Adrenal gland (tissue), 19 donors: ENCODE measurements at places on chromosomes 1 and 21.

DNA sequence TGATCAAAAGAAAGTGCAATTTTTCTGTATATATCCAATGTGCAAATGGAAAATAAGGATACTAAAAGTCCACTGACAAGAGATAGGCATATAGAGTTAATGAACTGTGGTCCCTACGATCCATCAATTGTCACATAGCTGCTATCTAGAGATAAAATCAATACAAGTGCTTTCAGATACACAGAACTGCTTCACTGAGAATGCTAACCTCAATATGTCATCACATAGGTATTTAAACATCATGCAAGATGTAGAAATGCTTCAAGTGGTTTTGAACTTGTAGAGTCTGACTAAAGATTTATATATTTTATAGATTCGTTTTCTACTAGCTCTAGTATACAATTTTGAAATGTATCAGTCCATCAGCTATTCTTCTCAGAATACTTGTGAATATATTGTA, 1604.7 kb downstream of the PLA2G4A start:
- DNase-seq = no peak

DNA sequence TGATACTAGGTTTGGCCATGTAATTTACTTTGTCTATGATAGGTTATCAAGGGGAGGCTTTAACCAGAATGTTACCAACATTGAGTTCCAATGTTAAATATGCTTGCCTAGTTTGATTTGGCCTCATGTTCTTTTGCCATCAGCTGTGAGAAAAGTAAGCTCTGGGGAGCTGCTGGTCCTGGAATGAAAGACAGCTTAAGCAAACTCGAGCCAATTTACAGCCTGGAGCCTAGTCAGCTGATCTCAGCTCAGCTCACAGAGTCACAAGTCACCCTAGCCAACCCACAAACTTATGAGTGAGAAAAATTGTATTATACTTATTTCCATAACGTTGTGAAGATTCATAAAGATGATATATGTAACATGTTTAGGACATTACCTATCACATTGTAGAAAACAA, 426.7 kb downstream of the RWDD3 start:
- DNase-seq = no peak

GRCh38 chr1:36321119-36321951, 2.1 kb downstream of the EVA1B start:
- DNase-seq = peak; percentile 61

GRCh38 chr21:15706696-15707095, 23.1 kb upstream of the USP25 start:
- no peak for DNase-seq

- no peak for DNase-seq
Measured at GRCh38 chr1:52404975-52405338, 555 bp downstream of the PRPF38A start.

DNA sequence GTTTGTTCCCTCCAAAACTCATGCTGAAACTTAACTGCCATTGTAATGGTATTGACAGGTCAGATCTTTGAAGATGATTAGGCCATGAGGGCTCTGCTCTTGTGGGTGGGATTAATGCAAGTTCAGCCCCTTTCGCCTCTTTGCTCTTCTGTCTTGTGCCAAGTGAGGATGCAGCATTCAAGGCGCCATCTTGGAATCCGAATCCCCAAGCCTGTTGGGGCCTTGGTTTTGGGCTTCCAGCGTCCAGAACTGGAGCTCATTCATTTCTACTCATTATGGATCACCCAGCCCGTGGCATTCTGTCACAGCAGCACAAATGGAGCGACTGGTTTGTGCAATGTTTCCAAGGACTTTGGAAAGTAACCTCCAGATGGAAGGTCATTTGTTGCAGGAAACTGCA, 5.6 kb downstream of the TTC34 start:
- no peak for DNase-seq

DNA sequence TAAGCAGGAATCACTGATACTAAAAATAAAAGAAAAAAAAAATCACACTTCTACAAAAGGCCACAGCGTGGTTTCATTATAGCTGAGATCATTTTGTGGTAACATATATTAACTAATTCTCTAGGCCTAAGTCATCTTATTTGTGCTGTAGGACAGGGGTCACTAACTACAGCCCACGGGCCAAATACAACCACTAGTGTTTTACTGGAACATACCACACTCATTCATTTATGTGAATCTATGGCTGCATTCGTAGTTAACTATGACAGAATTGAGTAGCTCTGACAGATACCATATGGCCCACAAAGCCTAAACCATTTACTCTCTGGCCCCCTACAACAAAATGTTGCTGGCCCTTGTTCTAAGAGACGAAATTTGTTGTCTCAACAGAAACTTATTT, 224.4 kb downstream of the VAV3 start:
- DNase-seq = no peak

GRCh38 chr1:210236386-210236839, 3.8 kb downstream of the SERTAD4 start:
- DNase-seq = no peak

GRCh38 chr1:92980732-92981647, 19.7 kb upstream of the DIPK1A start:
- DNase-seq = no peak

DNA sequence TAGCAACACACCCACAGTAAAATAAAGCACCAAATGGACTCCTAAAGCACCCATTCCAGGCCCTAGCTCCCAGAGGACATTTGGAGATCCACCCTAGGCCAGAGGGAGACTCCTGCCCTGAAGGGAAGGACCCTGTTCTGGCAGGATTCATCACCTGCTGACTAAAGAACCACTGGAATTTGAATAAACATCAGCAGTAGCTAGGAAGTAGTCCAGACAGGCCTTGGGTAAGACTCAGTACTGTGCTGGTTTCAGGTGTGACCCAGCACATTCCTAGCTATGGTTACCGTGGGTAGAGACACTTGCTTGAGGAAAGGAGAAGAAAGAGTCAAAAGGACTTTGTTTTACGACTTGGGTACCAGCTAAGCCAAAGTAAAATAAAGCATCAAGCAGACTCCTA, 92.7 kb upstream of the LRRC7 start:
- DNase-seq = no peak

DNA sequence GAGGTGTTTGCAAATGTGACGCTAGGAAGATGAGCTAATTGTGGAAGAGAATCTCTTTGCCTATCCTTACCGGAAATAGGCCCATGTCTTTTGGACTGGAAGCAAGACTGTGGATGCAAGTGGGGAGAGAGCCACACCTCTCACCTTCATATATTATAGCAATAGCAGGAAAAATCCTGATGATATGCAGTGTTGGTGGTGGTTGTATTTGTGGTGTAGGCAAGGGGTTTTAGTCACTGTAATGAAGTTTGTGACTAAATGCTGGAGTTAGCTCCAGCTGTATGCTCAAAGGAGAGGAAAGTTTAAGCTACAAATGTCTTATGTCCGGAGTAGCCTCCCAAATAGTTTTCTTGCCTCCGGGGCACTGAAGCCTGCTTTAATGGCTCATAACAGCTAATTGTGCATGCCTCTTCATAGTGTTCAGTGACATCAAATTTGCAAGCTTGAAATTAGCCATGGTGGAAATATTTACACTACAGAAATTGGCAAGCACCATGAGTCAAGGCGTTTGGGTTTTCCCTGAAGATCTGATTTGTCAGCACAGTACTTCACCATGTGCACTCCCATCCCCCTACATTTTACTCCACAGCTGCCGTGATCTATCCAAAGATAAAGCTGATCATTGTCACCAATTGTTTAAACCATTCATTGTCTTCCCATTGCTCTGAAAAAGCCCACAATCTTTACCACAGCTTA, 102.6 kb upstream of the ZNF644 start:
- no peak for DNase-seq

DNA sequence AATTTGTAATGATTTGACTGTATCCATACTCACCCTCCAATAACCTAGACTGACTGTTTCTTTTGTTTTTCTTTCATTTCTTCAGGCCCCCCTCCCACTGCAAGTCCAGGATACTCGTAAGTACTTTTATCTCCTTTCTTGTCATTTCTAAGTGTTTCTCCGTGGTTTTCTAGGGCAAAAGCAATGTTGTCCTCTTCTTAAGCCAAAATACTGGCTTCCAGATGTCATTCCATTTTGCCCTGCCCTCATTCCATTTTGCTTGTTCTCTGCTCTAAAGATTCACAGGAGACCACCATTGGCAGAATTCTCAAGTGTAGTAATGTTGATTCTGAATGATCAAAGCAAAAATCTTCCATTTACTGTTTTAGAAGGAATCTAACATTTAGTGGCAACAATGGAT, 152.8 kb upstream of the UBE2U start:
- no peak for DNase-seq

- DNase-seq = no peak
Measured at GRCh38 chr1:55276671-55277376, 61.7 kb upstream of the USP24 start.

DNA sequence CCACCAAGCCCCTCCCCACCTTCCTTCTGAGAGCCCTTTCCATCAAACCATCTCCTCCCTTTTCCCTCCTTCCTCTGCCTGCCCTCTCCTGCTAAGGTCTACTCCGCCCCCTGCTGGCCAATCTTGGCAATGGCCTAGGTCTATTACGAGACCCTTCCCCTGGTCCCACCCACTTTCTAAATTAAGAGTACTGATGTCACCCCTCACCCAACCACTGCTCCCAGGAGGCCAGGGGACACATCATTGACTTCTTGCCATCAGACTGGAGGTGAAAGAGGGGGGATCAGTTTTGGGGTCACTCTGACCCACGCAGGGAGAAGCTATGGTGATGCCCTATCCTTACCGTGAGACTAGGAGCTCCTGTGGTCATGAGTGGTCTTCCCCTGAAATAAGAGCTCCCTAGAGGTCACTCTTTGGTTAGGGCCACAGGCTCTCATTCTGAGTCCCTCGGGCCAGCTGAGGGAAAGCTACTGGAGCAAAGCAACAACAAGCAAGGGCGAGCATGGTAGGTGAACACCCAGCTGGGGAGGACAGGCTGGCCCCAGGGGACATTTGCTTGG, 34.6 kb upstream of the S100A7 start:
- DNase-seq = peak; percentile 75

GRCh38 chr1:83901547-83902155, 97.3 kb downstream of the TTLL7 start:
- DNase-seq = no peak

DNA sequence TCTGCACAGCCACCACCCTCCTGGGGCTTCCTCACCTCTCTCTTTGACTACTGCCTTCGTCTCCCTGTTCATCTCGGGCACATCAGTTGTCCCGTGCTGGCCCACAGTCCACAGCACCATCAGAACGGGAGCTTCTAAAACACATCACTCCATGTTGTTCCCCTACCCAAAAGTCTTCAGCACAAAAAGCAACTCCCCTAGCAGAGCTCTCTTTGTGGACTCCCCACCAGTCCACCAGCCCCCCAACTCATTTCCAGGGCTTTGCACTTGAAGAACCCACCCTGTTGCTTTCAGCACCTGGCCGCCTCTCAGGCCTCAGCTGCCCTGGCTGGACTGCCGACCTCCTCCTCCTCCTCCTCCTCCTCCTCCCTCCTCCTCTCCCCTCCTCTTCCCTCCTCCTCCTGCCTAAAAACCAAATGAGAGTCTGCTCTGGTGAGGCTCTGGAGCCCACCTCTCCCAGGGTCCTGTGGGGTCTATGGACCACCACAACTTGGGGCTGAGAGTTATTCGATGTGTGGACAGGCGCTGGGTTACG, 251.2 kb upstream of the VAMP3 start:
- no peak for DNase-seq

DNA sequence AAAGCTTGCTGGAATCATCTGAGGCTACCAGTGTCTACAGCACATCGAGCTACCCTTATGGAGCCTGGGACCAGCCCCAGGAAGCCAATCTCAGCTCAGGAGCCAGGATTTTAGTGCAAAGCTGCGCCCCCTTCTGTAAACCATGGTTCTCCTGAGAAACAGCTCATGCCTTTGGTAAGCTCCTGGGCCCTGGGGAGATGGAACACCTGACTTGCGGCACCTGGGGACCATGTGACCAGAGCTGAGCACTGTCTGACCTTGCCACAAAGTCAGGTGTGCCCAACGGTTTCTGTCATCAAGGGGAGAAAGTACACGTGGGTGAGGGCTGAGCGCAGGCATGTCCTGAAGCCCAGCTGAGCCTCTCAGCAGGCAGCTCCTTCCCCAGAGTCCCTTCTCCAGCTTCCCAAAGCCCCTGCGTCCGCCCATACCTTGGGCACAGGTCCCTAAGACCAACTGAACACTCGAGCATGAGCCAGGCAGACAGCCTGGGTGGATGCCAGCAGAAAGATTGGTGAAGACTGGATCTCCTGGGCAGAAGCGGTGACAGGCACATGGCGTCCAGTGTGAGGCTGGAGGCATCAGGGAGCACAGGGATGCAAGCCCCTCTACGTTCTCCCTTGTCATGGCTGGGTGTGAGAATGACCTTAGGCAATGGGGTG, 57.9 kb upstream of the TENT5B start:
- no peak for DNase-seq

- no peak for DNase-seq
Measured at GRCh38 chr1:91753878-91754277, 132.1 kb downstream of the TGFBR3 start.

GRCh38 chr1:4025752-4026151, 125.7 kb upstream of the C1orf174 start:
- DNase-seq = no peak

GRCh38 chr1:208204779-208205178, 39.4 kb downstream of the PLXNA2 start:
- DNase-seq = no peak

DNA sequence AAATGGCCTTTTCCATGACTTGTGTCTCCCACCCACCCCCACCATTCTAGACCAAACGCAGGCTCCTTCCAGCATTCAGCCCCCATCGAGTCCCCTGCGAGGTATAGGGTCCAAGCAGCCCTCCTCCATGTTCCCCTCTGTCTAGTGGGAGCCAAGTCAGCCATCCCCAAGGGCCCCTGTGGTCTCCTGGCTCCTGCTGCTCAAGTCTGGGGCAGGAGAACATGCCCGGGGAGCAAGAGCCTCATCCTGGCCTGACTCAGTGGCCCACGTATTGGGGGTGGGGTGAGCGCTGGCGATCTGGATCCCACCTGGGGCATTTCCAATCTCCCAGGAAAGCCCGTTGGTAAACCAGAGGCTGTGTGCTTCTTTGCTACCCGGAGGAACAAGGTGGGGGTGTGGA, 4.1 kb upstream of the PRDM16 start:
- peak; percentile 3 for DNase-seq

DNA sequence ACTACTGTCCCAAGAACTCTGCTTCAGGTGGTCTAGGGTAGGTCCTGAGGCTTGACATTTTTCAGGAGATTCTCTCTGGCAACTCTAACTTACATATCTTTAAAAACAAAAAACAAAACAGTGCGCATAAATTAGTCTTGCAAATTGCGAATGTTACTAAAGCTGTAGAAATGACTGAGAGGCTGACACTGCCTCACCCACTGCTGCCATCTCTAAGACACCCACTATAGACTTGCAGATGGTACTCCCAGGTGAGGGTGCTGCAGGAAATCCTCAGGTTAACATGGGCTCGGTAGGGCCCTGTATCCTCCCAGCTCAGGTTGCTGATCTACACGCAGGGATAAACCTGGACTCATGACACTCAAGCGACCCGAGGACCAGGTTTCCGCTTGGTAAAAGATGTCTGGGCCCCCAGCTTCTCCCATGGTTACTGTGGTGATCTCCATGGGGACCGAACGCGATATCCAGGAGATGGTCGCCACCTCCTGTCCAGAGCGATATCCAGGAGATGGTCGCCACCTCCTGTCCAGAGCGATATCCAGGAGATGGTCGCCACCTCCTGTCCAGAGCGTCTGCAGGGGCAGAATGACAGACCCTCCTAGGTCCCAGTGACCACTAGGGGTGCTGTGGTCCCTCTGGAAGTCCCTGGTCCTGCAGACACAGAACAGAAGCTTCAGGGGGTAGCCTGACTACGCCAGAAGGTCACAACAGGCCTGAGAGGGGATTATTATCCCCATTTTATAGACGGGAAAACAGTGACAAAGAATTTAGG, 16.2 kb upstream of the LY9 start:
- no peak for DNase-seq
